ENCODE measurements at places on chromosomes 7 and 10. TPM values are rescaled to one million over a fixed set of nuclear protein-coding genes. Genes with fewer than 3 reads are reported as not detected.

The LRRC18 gene
- not detected for total RNA-seq

The PNLIPRP1 gene
- not detected for total RNA-seq

The AMPH gene
- 0.05 TPM for total RNA-seq

The PNLIPRP3 gene
- 0.03 TPM for total RNA-seq

The GUSB gene
- total RNA-seq, result 27.5 TPM

The LGI1 gene
- not detected for total RNA-seq

The CFAP43 gene
- total RNA-seq, result 0.15 TPM

The SEMA3C gene
- 78.3 TPM for total RNA-seq

The NXPH1 gene
- total RNA-seq, result not detected

The CYP26C1 gene
- total RNA-seq, result not detected

The TMEM184A gene
- 8.1 TPM for total RNA-seq

The LAMB4 gene
- 0.11 TPM for total RNA-seq

The C10orf90 gene
- 2.7 TPM for total RNA-seq

The TSPAN12 gene
- 0.34 TPM for total RNA-seq

The ADAM22 gene
- 0.24 TPM for total RNA-seq

The ARMC3 gene
- total RNA-seq, result 0.79 TPM

The VAX1 gene
- 1.2 TPM for total RNA-seq

The AOAH gene
- total RNA-seq, result not detected

The PRSS2 gene
- not detected for total RNA-seq

The FAM237B gene
- total RNA-seq, result 0.10 TPM

The C7orf33 gene
- total RNA-seq, result not detected

The CYP17A1 gene
- not detected for total RNA-seq

The MRLN gene
- not detected for total RNA-seq

The SFXN4 gene
- total RNA-seq, result 48.1 TPM

The SFRP5 gene
- total RNA-seq, result 2.5 TPM

The FAM180A gene
- total RNA-seq, result 0.05 TPM

The CRPPA gene
- total RNA-seq, result 0.65 TPM

The DUSP5 gene
- total RNA-seq, result 134 TPM

The GIMAP1 gene
- not detected for total RNA-seq

The ADD3 gene
- total RNA-seq, result 4.6 TPM

The TRIM74 gene
- not detected for total RNA-seq

The NUP205 gene
- 48.6 TPM for total RNA-seq

The HGF gene
- 0.03 TPM for total RNA-seq

Measured in A549 treated with AZD2906 at 1 μM for 4 hours (cell line).